ENCODE measurements at places on chromosomes 2 and 18.

- DNase-seq, result no peak
Observed at GRCh38 chr2:26846334-26847306, 1.3 kb upstream of the DPYSL5 start.

DNA sequence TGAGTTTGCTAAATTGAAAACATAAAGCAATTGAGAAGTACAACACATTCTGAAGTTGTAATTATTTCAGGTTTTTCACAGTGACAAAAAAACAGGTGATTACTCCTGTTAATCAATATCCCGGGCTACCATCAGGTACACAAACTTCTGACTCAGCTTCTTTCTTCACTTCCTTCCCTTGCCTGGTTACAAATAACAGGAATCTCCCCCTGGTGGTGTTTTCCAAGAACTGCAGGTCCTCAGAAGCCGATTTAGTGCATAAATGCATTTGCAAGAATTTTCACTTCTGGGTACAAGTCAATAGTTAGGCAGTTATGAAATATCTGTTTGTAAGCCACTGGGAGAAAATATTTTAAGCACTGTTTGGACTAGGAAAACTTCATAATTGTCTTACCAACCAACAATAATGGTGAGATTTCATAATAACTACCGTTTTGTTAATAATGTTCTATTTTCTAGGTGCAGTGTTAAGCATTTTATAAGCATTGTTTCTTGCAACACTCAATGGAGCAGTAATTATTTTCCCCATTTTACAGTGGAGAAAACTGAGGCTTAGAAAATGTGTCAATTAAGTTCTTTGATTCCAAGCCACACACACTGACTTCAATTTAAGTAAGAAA is 12.4 kb upstream of the GMCL1 start:
- peak; percentile 47 for DNase-seq

- DNase-seq, result no peak
Observed at GRCh38 chr2:187302116-187302515, 145.9 kb downstream of the CALCRL start.

DNA sequence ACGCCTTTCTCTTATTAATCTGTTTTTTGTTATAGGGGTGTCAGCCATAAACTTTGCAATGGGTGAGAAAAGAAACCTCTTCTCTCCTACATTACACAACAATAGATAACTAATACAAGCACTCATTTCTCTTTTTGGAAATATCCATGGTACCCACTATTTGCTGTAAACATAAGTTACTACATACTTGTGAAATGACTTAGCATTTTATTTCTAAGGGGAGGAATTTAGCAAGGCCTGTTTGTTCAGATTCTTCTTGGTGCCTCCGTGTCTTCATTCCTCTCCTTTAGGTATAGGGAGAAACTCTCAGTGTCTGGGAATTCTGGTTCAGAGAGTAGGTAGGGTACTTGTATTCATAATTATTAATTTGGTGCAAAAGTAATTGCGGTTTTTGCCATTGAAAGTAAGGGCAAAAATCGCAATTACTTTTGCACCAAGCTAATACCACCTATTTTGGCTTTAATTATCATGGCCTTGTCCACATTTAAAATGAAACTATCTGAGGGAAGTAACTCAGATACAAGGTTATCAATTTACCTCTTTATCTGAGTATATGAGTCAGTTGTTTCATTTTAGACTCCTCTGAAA is 134.8 kb downstream of the MREG start:
- DNase-seq, result no peak

- no peak for DNase-seq
Observed at GRCh38 chr2:6754419-6754818, 111.3 kb downstream of the CMPK2 start.

GRCh38 chr18:42706618-42707017 is 408.9 kb downstream of the RIT2 start:
- DNase-seq, result no peak

GRCh38 chr2:46520130-46520711 is 40.9 kb downstream of the TMEM247 start:
- DNase-seq, result no peak

- no peak for DNase-seq
Observed at GRCh38 chr2:65404988-65405697, 27.3 kb downstream of the SPRED2 start.

DNA sequence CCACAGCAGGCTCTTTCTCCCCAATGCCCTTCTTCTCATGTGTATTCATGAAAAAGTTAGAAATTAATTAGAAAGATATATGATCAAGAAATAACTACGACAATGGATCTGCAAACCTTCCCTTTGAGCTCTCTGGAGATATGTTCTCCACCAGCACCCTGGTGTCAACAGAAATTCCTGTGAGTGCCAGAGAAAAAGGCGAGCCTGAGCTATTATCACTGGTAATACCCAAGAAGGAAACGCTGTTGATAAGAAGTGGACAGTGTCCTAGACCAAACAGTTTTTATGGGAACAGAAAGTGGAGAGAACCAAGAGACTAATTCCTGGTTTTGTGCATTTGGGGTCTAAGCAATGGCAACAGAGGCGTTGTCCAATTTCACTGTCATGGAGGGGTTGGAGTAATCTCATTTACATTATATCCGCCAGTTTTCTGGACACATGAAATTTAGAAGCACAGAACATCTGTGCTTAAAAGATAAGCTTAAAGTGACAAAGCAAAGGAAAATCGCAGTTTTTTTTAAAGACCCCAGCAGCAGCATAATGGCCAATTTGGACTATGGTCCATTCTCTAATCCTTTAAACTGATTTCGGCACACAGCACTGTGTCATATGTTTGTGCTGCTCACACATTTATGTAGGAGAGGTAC is 47.2 kb upstream of the CDC42EP3 start:
- DNase-seq, result no peak

DNA sequence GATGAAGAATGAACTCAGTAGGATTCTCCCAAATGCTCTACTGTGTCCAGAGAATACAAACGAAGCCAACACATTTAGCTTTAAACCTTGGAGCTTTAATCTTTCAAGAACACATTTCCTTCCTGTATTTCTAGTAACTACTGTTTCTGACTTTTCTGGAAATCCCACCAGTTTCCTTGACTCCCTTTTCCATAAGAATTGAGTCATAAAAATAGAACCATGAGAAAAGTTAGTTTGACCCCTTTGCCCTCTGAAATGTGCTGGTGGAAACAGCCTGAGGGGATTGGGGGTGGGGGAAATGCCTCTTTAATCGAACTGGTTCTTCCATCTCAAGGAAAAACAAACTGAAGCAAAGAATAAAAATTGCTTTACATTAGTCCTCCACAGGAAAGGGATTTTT is 123.9 kb downstream of the TMEM17 start:
- DNase-seq, result no peak

- DNase-seq, result no peak
Observed at GRCh38 chr2:26911911-26912861, 58.3 kb upstream of the MAPRE3 start.

DNA sequence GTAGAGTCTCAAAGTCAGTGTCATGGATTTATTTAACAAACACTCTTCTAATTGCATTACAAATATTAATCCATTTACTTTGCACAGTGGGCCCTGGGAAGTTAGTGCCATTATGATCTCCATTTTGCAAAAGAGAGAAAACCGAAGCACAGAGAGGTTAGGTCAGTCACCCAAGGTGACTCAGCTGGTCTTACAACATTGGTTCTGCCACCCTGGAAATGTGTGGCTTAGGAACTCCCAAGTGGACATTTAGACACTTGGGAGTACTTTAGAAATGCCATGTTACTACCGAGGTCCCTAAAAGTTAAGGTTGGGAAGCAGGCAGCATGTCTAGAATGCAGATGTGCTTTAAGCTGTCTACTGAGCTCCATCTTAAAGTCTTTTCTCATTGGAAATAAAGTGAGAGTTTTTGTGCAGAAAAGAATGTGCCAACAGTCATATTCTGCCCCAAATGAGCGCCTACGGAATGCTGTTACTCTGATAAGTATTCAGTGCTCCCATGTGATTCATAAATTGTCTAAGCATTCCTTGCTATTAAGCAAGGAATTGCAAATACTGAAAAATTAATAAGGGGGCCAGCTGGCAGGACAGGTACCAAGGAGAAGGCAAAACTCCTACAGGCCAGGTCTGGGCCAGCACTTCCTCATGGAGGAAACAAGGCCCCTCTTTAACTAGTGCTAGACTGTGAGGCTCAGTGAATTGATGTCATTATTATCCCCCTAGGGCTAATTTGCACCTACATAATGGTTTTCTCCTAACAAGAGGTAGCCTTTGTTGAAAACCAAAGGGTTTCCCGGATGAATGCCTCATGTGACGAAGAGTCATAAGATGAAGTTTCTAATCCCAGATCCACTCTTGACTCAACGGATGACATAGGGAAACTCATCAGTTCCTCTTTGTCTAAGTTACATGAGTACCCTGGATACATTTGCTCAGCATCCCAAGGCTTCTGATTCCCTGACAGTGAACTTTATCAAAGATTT is 16.3 kb downstream of the NRP2 start:
- no peak for DNase-seq

DNA sequence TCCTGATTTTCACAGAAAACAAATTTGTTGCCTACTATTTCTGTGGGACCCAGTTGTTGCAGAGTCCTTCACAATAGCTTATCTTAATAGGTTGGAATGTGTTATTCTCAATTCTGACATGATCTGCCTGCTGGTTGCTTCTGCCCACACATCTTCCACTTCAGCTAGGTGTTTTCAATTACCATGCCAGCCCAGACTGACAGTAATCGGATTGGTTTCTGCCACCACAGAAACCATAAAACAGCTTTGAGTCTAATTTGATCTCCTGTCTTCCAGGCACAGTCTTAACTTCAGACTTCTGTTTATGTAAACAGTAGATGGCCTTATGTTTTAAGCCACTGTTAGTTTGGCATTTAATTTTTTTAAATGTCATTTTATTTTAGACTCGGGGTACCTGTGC is 248.2 kb upstream of the RBMS1 start:
- DNase-seq, result no peak

DNA sequence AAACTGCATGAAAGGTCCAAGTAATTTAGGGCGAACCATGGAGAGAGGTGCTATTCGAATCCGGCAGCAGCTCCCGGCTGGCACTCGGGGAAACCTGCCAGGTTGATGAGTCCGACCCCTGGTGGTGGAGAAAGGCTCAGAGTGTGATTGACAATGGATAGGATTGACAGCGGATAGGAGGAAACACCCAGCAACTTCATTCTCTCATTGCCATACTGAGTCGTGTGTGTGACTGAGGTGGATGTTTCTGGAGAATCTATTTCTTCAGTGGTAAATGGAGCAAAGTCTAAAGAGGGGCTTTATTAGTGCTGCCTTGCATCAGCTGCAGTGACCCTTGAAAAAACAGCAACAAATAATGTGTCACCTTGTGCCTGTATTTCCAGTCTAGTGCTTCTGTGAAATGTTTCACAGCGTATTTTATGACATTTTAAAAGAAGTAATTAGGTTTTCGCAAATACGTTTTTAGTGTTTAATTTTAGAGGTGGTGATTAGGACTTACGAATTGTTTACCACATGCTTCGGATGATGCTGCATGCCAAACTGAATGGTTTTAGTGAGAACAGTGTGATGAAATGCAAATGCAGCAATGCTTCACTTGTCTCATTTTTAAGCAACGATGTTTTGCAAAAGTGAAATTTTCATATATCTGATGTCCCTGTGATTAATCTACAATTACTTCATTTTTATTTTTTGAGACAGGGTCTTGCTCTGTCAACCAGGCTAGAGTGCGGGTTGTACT is 102.0 kb downstream of the DCDC2C start:
- DNase-seq, result no peak

GRCh38 chr2:29733213-29733612 is 188.2 kb downstream of the ALK start:
- DNase-seq, result no peak

GRCh38 chr18:8717011-8717770 is 11.8 kb downstream of the MTCL1 start:
- DNase-seq, result no peak

GRCh38 chr18:30245766-30246455 is 796.6 kb downstream of the DSC3 start:
- no peak for DNase-seq

DNA sequence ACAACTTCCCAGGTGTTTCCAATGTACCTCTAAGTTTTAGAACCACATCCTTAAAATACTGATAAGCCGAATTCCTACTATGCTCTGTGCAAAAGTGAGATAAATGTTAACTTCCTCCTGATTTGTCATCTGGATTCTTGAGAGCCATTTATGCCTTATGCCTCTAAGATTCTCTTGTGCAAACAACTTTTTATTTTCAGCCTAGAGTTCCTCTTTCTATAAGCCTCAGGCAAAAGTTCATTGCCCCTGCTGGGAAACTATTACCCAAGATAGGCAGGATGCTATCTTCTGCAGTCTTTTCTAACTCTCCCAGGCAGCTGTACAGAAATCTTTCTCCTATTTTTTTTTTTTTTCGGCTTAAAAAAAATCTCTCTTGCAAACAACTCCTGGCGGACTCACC is 216.1 kb downstream of the KCNJ3 start:
- no peak for DNase-seq

DNA sequence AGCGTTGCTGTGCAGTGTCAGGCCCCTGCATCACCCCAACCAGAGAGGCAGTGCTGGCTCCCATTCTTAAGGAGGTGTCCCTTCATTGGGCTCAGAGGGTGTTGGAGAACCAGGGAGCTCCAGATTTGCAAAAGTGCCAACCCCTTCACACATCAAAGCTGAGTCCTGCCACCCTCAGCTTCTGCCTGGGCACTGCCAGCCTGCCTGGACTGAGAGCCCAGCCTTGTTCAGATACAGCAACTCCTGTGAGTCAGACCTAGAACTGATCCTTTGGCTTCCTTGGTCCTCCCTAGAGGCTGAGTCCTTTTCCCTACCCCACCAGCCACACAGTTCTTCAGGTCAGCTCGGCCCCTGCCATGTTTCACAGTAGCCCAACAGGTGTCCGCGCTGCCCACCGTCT is 424.9 kb upstream of the MYT1L start:
- no peak for DNase-seq

Data from stimulated activated CD4-positive, alpha-beta T cell treated with anti-CD3 and anti-CD28 coated beads, Interleukin-15, amount 100 ng/mL, for 1 hour (primary cell).